ENCODE measurements at places on chromosomes 2 and 18.

DNA sequence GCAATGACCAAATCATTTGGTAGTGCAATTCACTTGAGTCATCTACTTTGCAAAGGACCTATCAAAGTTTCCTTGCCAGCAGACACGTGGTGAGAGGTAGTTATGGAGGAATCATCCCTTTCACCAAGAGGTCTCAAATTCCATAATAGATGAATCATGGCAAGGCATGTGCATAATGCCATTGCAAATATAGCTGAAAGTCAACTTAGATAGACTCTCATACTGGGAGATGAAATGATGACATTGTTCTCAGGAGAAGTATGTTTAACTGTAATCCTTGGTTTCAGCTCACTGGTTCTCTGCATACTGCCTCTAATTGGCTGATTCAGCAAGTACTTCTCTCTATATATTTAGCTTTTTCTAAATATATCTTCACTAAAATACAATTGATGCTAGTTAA is 57.2 kb downstream of the CALCRL start:
- no peak for DNase-seq

DNA sequence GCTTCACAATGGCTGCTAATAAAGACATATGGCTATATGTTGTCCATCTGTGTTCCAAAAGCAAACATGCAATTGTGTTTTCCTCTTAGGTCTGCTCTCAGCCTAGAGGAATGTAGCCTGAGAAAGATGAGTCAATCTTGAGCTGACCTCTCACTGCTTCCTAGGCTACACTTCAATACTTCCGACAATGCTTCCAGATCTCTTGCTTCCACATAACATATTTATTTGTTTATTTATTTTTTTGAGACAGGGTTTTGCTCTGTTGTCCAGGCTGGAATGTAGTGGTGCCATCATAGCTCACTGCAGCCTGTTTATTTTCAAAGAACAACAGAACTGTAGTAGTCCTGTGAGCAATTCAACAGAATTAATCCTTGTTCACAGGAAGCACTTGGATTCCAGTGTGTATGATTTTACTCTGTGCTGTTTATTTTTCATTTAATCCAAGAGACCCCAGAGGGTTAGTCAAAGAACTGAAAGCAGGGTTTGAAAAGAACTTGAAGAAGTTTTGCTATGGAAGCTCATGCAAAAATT is 437.9 kb downstream of the TXNL1 start:
- DNase-seq, result no peak

GRCh38 chr18:23226391-23226790 is 91.1 kb downstream of the CABLES1 start:
- no peak for DNase-seq

GRCh38 chr2:46377101-46377581 is 79.9 kb downstream of the EPAS1 start:
- DNase-seq, result peak; percentile 77

DNA sequence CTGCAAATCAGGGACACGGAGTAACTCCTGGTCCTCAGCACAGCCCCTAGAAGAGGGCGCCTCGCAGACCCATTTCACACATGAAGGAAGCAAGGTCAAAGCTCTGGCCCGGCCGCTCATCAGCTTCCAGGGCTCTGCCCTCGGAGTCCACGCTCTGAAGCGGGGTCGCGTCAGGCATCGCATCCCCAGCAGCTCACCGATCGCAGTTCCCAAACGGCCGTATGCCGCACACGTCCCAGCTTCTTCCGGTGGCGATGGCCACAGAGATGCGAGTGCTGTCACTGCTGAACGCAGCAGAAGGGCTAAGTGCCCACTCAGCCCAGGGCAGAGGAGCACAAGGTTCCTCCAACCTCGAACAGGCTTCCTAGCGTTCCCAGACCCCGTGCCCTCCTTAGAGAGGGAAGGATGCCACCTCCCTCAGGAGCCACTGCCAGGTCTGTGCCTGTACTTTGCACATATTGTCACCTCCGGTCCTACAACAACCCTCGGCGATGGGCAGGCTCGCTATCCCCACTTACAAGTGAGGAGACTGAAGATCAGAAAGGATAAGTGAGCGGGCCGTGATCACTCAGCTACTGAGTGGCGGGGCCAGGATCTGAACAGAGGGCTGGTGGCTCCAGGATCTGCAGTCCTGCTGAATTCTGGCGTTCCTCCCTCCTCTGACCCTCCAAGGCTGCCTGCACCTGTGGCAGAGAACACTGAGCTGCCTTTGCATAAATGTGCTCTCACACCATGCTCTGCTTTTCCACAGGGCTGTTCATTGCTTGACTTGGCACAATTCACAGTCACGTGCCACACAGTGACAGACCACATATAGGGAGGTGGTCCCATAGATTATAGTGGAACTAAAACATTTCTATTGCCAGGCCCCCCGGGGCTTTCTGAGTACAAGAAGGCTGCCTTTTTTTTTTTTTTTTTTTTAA is 71.4 kb downstream of the COPS8 start:
- DNase-seq, result no peak

GRCh38 chr2:46634905-46635304 is 155.5 kb downstream of the TMEM247 start:
- no peak for DNase-seq

- DNase-seq, result no peak
These were observed 405.5 kb downstream of the RND3 start for GRCh38 chr2:150081775-150082481.

- DNase-seq, result peak; percentile 20
These were observed 133.2 kb upstream of the TMEM18 start for GRCh38 chr2:810397-810796.

GRCh38 chr2:28173377-28173776 is 219.3 kb upstream of the FOSL2 start:
- peak; percentile 37 for DNase-seq

DNA sequence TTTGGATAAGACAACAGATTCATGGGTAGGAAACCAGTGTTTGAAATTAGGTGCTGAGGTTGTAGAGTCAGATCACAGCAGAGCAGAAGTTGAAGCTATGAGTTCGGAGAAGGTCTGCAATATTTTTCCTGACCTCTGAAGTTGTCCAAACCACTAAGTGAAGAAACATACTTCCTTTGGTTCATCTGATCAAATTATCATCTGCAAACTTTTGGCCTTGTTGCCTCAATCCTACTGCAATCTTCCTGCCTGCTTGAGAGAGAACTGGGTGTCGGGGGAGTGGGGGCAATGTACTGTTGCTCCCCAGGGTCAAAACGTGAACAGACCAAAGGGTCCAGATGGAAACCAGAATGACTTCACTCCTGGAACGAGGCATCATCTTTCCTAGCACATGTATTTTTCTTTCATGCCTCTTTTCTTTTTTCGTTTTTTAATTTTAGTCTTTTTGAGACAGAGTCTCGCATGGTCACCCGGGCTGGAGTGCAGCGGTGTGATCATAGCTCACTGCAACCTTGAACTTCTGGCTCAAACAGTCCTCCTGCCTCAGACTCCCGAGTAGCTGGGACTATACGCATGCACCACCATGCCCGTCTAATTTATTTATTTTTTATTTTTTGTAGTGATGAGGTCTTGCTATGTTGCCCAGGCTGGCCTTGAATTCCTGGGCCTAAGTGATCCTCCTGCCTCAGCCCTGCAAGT is 42.7 kb downstream of the RAB31 start:
- no peak for DNase-seq

Data from cerebellar cortex (tissue), 1 donor.